ENCODE measurements at places on chromosomes 5 and 9.

- DNase-seq = no peak
These were observed 4.0 kb downstream of the PHF19 start for GRCh38 chr9:120872791-120873502.

GRCh38 chr5:97192580-97193354 lies 9.7 kb upstream of the RIOK2 start:
- no peak for DNase-seq

DNA sequence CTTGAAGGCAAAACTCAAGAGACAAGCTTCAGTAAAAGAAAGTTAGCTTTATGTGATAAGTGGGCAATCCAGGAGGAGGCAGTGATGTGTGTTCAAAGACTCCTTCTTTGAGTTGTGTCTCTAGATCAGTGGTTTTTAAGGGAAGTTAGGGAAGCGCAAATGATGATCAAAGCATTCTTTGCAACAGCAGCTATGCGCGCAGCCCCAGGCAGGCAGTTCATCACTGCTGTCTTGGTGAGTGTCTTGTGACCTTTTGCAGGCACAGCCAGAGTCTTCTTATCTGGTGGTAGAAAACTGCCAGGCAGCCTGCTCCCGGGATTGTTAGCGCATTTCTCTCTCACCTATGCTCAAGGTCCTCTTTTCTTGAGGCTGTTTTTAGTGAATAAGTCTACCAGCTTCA lies 40.3 kb upstream of the CLK4 start:
- DNase-seq = no peak

- no peak for DNase-seq
These were observed 12.3 kb downstream of the FNBP1 start for GRCh38 chr9:130030651-130031127.

DNA sequence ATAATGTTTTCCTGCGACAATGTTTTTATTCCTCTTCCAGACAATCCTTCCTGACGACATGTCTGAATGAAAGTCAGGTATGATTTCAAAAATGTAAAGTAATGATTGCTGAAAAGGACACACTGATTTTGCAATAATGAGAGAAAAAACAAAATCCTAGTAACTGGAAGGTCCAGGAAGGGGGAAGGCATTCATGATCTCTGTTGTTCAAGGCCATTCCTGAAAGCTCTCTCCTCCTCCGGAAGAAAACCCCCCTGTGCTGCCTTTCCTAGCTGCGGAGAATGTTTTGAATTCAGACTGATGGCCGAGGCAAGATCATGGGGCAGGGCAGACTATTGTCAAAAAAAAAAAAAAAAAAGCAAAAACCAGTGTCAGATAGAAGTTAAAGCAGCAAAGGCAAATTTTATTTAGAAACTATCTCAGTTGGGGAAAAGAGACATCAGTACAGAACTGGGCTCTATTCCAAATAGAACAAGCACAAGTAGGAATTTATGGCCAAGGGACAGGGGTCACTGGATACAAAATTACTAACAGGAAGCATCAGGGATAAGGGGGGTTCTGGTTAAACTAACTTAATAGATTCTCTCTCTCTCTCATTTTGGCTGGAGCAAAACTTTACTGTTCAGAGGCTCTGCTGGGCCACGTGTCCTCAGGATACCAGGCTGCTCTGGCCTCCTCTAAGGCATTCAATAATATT lies 36.5 kb upstream of the CTSV start:
- no peak for DNase-seq

GRCh38 chr5:141816598-141817399 lies 61.4 kb downstream of the PCDH1 start:
- DNase-seq = no peak

GRCh38 chr9:128321343-128321742 lies 904 bp downstream of the TRUB2 start:
- DNase-seq = no peak

- no peak for DNase-seq
These were observed 37.2 kb downstream of the COL27A1 start for GRCh38 chr9:114192539-114192938.

DNA sequence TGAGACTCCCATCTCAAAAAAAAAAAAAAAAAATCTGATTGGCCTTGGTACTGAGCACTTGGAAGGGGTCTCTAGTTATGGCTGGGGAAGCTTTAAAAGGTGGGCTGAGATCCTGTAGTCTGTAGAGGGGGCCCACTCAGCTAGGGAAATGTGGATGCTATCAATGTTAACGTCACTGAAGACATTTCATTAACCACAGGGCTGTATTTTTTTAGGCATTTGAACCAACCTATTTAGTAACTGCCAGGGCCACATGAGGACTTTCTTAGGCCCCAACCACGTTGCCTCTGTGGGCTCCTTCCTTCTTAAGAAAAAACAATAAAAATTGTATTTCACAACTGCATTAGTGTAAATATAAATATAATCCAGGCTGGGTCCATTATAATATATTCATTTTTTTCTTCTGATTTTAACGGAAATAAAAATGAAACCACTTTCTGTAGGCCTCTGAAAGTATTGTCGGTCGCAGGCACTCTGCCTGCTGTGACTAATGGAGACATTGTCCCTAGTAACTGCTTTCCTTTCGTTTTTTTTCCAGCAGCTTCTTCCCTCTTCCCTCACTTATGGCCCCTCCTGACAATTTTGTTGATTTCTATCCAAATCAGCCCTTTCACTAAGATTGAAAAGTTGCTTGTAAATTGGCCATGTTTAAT lies 71.6 kb downstream of the GCNT1 start:
- DNase-seq = no peak

GRCh38 chr5:176671890-176672747 lies 24.8 kb downstream of the TSPAN17 start:
- DNase-seq = no peak

DNA sequence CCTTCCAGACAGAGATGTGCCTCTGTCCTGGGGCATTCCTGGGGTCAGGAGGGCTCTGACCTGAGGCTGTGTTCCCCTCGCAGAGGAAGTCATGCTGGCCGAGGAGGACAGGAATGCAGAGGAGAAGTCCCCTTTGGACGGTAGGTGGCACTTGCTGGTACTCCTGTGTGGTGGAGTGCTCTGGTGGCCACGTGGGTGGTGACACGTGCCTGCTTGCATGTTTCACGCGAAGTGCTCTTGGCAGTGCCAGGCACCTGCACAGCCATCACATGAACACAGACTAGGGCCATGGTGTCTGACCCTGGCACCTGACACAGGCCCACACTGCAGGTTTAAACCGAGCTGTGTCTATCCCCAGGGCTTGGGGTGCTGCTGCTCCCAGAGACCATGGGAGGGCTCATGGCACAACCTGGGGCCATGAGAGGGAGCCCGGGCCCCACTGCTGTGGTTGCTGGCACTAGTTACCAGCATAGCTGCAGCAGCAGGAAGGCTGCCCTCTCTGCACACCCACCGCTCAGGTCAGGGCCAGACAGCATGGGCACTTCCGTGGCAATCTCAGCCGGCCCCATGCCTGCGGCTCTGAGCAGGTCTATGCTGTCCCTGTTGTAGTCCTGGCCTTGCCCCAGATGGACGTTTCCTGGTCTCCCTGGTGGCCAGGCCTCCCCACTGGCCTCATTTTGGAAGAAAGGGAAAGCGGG lies 79.3 kb downstream of the CACNA1B start:
- no peak for DNase-seq

- DNase-seq = no peak
These were observed 87.1 kb upstream of the FAM174A start for GRCh38 chr5:100448111-100448528.

DNA sequence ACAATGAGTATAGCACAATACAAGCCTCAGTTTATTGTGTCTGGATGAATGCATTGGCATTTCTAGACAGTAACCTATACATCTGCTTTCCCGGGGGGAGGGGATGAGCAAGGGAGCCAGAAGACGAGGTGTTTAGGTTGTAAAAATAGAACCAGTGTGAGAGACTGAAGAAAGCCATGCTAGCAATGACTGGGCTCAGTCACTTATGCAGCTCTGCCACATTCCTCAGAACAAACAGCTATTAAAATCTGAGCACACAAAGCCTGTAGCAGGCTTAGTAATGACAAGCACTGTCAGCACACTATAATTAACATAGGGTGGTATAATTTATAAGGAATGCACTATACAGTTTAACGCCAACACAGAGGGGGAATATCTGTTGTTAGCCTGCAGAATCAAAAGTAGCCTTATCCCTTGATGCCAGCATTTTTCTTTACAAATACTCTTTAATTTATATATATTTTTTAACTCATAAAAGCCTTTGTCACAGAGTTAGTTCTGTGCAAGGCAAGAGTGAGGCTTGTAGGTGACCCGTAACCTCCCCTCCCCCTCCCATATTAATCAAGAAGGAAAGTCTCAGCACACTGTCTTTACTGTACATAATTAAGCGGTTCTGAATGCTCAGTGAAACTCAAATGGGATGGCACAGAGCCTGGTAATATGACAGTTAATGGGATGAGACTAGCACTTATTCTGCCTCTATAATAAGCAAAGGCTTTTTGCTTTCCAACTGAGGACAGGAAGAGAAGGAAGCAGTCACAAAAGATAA lies 295.4 kb downstream of the CSNK1G3 start:
- DNase-seq = no peak

- DNase-seq = no peak
These were observed 120.2 kb downstream of the ICE1 start for GRCh38 chr5:5542654-5543053.

DNA sequence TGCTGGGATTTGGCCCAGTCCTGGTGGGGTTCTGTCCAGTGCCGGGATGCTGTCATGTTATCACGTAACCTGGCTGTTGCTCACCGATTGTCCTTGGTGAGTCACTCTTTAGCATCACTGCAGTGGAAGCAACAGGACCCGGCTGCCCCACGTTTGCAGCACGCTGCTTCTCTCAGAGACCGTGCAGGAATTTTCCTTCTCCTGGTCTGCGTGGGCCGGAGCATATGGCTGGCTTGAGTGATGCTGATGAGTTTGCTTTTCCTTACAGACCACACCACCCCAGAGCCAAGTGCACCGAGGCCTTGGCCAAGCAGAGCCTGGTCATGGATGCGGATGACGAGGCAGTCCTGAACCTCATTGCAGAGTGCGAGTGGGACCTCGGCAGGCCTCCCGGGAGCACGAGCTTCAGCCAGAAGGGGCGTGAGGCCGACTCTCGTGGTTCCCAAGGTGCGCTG lies 21.4 kb downstream of the CEP72 start:
- no peak for DNase-seq

DNA sequence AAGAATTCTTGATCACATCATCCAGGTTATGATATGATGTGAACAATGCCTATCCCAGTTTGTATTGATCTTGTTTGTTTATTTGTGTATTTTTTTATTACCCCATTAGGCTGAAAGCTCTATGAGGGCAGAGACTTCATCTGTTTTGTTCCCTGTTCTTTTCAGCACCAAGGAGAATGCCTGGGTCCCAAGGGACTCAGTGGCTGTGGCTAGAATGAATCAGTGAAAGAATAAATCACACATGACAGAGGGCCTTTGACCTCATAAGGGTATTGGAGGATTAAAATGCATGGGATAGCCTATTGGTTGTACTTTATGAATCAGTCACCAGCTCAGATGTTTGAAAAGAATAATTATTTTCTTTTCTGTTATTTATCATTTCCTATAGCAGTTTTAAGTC lies 292.2 kb downstream of the GAS1 start:
- DNase-seq = no peak

- no peak for DNase-seq
These were observed 289.9 kb upstream of the TUT7 start for GRCh38 chr9:86643946-86644674.

DNA sequence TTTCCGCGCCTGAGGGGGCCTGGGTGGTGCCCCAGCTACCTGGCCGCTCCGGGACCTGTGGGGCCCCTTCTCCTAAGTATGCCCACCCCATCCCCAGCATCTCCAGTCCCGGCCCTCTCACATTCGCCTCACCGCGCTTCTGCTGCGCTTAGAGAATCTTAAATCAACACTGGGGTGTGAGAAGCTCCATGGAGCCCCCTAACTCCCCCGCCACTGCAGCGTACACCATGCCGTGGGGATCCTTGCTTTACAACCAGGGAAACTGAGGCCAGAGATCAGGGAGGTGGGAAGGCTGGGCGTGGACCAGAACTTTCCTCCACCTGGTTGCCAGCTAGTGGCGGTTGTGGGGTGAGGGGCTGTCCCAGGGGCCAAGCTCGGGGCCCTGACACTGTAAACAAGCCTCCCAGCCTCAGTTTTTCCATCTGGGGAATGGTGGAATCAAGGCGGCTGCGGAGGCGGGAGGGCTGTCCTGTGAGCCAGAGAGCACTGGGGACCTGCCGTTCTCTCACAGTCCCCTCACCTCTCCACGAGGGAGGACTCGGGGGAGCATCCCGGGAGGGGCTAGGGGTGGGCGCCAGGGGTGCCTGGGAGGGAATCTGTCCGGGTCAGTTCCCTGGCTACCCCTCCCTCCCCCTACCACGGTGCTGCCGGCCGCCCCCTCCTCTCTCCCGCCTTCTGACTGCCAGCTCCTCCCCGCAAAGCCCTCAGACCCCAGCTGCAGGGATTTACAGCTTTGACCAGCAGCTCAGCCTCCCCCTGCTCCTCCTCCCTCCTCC lies 161.2 kb downstream of the C9orf50 start:
- DNase-seq = no peak

- DNase-seq = no peak
These were observed 68.4 kb upstream of the ZFR start for GRCh38 chr5:32512926-32513325.

DNA sequence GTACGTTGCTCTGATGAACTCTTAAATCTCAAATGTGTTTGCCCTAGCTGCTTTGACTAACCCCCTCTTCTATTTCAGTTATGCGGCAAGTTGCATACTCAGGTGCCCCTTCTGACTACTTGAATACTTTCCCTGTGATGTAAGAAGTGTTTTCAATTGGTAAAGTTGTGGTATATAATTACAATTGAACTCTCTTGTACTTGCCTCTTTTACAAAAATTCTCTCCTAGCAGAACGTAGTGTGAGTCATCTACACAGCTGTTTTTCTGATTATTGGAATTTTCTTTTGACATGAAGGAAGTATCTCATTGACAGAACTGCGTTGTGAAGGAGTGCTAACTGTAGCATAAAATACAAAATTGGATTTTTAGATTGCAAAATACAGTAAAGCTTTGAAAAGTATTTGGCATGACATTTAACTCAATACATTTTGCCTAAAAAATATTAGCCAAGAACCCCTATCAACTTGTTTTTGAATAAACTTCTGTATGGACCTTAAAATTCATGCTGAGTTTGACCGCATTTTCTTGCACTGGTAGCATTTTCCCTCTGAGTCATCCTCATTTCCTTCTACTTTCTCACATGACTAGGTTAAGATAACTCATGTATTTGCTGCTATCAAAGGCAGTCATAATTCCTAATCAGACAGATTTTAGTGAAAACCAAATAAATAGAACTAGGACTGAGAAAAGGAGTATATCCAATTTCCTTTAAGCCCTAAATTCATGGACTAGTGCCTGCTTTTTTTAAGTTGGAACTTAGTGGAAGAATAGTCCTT lies 6.3 kb downstream of the CRHBP start:
- DNase-seq = no peak
